ENCODE measurements at places on chromosomes 2 and 18.

DNA sequence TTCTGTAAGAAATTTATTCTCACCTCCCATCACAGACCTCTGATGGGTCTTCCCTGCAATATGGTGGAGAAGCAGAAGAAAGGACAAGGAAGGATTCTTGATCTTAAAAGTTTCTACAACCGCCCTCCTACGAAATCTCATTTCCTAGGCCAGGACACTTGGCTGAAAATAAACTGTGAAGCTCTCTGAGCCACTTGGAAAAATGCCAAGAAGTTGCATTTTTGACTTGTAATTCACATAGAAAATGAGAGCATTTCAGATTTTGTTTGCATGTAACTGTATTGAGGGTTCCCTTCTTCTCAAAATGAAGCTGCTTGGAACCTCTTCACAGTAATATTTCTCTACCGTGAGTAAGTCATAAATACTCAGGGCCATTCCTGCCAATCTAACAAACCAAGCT lies 458.3 kb upstream of the SLC14A2 start:
- DNase-seq, result no peak

DNA sequence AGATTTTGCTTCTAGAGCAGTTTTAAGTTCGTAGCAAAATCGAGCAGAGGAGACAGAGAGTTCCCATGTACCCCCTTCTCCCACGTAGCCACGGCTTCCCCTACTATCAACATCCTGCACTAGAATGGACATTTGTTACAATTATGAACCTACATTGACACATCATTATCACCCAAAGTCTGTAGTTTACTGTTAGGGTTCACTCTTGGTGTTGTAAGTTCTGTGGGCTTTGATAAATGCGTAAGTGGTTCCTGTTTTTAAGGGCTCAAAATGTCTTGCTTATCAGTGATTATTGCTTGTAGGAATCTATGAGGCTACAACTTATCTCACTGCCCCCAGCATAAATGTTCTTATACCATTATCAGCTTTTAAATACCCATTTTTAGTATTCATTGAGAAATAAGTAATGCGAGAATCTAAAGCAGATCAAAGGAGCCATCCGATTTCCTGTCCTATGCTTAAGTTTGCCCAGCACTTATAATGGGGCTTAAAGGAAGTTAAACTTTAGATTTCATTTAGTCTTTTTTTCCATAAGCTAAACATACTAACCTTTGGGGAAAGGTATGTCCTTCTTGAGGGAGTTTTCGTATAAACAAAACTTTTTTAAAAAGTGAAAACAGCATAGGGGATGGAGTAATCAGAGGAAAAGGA lies 118.7 kb downstream of the HAUS1 start:
- no peak for DNase-seq

DNA sequence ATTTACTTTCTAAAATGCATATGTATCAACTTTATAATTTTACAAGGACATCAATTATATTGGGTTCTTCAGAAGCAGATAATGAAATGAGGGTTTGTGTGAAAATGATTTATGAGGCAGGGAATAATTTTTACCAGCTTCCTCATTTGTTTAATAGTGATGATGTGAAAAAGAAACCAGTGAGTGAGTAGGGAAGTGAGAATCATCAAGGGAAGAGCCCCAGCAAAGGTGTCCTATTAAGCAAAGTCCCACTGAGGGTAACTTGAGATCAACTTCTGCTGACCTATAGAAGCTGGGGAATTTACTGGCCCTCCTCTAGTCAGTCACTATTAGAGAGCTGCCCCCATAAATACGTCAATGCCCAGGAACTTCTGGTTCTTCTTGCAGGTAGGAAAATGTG lies 266.8 kb upstream of the LYPD1 start:
- no peak for DNase-seq

DNA sequence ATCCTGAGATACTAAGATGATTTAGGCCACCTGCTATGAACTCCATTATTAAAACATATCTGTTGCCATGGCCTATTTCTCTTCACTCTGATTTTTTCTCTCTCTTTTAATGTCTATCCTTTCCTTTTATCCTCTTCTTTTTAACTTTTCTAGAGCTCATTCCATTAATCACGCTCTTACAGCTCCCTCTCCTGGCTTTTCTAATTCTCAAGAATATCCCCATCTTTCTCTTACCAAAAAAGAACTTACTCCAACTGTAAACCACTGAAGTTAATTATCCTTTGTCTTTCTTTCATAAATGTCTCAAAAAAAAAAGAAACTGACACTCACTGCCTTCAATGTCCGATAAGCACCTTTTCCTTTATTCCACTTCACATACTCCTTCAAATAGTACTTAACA lies 7.9 kb downstream of the PPP3R1 start:
- DNase-seq, result no peak

GRCh38 chr2:3314626-3315025 lies 63.0 kb downstream of the EIPR1 start:
- no peak for DNase-seq

DNA sequence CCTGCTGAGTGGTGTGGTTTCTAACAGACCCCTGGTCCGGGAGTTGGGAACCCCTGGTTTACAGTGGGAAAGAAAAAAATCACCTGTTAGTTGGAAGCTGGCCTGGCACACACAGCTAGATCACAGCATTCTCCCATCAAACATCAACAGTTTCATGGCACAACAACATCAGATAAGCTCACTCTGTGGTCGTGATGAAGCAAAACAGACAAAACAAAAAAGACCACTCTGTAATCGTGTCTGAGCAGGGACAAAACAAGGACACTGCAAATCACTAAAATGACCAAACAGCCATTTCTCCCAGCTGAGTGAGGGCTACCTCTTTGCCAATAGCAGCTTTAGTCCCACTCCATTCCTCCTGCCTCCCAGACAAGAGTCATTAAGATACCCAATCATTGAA lies 9.0 kb upstream of the IMPACT start:
- no peak for DNase-seq

GRCh38 chr2:240598311-240598911 lies 11.9 kb downstream of the CAPN10 start:
- DNase-seq, result no peak

DNA sequence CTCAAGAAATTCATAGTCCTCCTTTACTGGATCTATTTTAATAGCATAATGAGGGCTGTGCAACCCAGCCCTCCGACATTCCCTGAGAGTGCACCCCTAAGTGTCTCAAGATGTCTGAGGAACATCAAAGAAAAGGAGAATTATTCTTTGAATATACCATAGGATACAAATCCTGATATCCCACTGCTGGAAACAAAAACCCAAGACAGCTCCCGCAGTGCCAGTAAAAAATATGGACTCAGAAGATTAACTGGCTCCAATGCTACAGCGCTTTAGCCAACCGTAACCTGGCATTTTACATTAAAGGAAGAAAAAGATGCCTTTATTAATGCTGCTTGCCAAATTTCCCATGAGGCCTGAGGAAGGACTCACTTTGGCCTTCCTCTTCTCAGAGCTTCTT lies 168.4 kb downstream of the TTC32 start:
- no peak for DNase-seq

DNA sequence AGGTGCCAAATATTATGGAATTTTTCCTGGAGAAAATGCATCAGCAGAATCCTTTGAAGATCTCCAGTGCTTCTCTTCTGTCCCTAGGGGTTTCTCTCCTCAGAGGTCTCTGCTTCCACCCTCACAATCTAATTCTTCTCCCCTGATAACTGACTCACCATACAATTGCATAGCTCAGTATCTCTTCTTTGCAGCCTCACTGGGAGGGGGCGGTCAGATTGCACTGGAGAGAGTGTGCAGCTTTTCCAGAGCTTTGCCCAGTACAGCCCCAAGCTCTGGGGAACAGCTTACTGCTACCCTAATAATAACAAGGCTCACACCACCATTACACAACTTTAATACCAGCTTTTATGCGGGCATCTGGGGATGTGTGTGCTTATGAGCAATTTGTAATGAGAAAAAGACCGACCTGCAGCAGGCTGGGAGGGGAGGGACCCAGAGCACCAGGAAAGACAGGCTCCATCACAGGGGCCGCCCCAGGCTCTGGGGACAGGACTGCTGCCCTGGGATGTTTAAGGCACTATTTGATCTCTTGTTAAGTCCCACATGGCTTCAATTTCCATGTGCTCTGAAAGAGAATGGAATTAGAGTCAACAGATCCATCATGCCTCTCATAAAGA lies 276.6 kb upstream of the SIX2 start:
- DNase-seq, result no peak

- no peak for DNase-seq
These were observed 1297.1 kb downstream of the DPP10 start for GRCh38 chr2:115739574-115739973.

DNA sequence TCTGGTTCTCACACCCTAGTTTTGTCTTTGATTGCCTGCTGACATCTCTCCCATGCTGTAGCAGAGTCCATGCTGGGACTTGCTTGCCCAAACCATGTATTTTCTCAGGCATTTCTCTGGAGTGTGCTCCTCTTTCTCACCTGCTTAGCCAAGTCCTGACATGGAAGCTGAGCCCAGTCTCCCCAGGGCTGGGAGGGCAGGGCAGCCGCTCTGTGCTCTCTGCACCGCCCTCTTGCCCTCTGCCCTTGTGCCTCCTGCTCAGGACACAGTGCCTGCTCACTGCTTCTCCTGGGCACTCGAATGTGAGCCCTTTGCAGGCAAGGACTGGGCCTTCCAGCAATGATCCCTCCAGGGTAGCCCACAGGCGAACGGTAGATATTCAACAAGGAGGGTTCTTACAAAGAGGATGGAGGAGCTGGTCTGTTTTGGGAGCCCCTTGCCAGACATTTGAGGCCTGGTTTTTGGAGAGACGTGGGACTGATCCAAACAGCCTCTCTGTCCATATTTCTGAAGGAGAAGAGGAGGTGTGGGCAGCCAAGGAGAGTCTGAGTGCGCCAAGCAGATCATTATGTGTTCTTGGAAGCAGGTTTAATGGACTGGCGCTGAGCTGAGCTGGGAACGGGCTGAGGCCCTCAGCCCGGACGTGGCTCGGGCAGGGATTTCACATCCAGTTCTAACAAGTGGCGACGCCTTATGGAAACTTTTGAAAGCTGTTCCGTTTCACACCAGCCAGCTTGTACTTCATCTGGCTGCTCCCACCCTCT lies 4.0 kb downstream of the SLC14A2 start:
- no peak for DNase-seq

GRCh38 chr2:201942531-201942930 lies 91.1 kb upstream of the FZD7 start:
- DNase-seq, result no peak

GRCh38 chr2:162888652-162889051 lies 50.1 kb upstream of the KCNH7 start:
- DNase-seq, result no peak
